ENCODE measurements at places on chromosomes 1 and 21.

DNA sequence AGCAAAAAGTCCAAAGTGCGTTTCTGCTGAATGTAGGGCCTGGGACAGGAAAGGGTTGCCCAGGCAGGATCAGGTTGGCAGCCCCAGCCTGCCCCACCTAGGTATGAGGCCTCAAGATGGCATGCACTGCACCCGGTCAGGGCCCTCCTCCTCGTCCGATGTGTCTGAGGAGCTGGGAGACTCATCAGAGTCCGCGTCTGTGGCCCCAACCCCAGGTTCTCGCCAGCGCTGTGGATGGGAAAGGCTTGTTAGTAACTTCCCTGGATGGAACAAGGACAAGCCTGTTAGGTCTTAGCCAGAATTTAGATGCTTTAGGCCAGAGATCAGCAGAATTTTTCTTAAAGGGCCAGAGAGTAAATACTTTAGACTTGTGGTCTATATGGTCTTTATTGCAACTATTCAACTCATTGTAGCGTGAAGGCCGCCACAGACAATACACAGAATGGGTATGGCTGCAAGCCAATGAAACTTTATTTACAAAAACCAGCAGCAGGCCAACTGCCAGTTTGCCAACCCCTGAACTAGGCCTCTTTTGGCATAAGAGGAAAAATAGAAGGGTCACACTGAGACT, 12.4 kb downstream of the PEA15 start:
- DNase-seq: no peak

DNA sequence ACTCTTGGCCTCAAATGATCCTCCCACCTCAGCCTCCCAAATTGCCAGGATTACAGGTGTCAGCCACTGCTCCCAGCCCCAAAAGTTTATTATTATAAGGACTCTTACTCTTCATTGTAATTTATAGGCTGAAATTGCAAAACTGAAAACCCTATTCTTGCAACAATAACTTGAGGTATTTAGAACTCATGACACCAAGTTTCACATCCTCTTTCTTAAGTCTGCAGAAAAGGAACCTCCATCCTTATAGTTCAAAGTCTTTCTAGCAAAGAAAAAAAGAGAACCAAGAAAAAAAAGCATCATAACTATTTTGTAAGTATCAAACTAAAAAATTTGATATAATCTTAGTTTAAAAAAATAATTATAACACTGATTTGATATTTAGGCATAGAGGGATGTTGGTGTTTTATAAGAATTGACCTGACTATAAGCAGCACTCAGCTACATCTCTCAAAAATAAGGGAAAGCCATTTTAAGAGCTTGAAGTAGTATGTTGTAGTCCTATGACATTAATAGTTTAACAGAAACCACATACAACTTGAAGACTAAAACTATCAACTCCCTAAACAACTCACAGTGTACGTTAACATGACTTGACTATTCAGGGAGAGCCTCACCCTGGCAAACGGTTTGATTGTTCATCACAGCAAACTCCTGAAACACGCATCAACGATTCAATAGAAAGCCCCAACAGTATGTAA, 122.4 kb downstream of the AKT3 start:
- DNase-seq: no peak

DNA sequence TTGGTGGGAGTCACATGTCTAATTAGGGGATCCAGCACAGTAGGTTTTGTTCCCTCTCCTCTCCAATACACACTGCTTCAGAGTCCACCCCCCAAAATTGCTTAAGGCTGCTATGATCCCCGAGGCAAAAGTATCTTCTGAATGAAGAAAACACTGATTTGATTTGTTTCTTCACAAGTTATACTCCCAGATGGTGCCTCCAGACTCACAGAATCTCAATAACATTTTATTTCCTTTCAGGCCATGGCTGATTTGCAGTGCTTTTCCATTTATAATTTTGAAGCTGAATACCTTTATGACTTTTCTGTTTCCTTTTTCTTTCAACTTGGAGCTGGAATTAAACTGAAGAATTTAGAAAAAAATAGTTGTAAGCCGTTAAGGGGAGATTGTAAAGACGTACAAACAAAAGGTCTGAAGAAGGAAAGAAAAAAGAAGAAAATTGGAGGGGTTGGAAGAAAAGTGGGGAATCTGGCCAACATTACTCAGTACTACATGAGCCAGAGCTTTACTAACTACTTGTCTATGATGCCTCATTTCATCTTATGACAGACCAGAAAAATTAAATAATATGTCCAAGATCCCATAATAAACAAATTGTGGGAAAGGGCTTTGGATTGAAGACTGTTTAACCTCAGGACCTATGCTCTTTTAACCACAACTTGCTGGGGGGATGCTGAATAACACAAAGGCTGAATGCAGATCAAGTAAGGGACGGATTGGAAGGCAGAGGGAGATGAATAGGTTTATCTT, 75.9 kb downstream of the NUF2 start:
- DNase-seq: no peak

GRCh38 chr21:28580585-28580984, 412.1 kb downstream of the LTN1 start:
- no peak for DNase-seq

DNA sequence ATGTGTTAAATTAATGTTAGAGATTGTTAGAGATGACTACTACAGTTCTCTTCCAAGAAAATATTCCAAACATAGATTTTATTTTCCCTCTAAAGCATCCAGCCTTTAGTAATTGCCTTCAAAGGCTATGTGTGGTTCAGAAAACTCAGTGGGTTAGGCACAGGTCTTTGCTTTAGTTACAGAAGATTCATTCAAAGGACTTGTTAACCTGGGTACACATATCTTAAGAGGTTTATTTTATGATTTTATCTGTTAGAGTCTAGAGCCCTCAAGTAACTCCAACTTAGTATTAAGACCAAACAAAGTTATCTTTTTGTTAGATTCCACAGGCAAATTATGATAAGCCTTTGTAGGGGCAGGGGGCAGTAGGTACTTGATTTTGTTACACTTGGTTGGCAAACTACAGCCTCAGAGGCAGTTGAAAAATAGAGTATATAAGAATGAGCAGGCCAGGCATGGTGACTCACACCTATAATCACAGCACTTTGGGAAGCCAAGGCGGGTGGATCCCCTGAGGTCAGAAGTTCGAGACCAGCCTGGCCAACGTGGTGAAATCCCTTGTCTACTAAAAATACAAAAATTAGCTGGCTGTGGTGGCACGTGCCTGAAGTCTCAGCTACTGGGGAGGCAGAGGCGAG, 37.9 kb downstream of the CXADR start:
- no peak for DNase-seq

Measured in activated effector memory CD4-positive, alpha-beta T cell treated with Interleukin-2 at 50 U/mL for 16 hours (primary cell).